DMS 273 treated with DMSO at 0.1 percent for 48 hours (cell line): ENCODE measurements at places on chromosomes 16 and 17.
A peak's percentile ranks its signal among the peaks of the same experiment; 100 is the strongest.

- DNase-seq = peak; percentile 64
Measured at GRCh38 chr17:77444984-77445759, 304.4 kb downstream of the SEC14L1 start.

GRCh38 chr16:9395958-9396359 is 304.5 kb downstream of the HAPSTR1 start:
- no peak for DNase-seq

DNA sequence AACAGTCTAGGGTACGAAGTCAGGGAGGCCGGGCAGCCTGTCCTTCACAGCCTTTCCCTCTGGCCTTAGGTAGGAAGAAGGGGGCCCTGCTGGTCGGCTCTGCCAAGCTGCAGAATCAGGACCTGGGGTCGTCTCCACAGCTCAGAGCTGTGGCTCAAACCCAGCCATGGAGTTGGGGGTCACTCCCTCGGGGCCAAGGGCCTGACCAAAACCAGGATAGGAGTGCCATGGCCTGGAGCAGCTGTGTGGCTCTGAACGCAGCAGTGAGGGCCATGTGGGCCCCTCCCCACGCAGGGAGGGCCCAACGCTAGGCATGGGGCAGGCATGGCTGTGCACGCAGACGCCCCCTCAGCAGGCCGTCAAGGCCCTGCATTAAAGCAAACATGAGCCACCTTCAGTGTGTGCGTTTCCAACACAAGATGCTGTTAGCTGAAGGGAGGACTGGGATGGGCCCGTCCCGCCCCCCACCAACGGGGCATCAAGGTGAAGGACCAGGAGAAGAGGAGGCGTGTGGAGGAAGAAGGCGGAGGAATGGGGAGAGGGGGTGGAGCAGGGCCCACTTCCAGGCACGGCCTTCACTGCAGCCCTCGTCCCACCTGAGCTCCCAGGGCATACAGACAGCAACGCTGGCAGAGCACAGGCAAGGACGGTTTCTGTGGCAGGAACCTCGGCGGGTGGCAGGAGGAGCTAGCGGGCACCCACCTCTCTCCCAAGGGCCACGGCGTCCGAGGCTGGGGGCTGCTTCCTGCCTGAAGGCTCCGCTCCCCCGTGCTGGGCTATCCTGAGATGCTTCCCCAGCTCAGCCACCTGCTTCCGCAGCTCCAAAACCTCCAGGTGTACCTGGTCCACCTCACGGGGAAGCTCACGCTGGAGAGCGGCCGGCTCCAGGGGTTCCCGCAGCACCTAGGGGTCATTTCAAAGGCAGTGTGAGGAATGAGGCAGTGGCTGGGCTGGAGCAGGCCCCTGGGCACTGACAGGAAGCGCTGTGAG is 55.3 kb downstream of the CCDC57 start:
- DNase-seq = no peak

DNA sequence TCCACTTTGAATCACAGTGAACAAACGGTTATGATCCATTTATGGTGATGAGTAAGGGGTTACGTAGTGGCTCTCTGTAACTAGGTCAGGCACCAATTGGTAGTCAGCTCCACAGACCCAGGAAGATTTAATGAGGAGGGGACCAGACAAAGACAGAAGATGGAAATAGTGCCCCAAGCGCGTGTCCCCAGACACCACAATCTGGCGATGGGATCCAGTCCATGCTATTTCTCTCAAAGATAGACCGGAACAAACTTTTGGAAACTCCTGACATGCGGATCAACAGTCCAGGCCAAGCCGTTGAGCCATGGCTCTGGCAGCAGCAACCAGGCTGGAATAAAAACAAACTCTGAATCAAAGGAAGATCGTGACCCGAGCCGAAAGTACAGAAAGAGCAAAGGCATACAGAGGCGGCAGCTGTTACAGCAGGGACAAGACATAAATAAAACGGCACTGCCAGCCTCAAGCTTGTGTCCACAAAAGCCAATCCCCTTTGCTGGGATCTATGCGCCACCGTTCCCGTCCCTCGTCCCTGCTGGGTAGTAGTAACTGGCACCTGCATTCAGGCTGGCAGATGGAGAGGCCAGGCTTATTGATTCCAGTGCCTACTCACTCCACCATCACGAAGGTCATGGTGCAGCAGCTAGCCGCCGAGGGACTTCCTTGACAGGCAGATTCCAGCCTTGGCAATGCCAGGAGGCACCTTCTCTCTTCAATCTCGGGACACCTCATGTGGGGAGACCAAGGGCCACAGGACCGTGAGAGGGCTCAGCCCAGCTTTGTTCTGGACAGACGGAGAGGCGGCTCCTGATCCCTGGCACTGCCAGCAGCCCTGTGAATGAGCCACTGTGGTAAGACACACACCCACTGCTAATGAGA is 50.2 kb downstream of the CDH11 start:
- peak; percentile 9 for DNase-seq
